ENCODE measurements at places on chromosomes 16 and 17. TPM values are rescaled to one million over a fixed set of nuclear protein-coding genes. Genes with fewer than 3 reads are reported as not detected.

The PRSS53 gene
- 0.69 TPM for polyA plus RNA-seq

The FBXW10 gene
- not detected for polyA plus RNA-seq

GRCh38 chr17:8647956-8648355, 17.4 kb upstream of the MYH10 start:
- no peaks in the 10 kb centered on the region for H3K4me1 ChIP-seq
- H3K27ac ChIP-seq = no peak overlapping the region
- no peaks in the 10 kb centered on the region for H3K36me3 ChIP-seq
- no peak for DNase-seq

DNA sequence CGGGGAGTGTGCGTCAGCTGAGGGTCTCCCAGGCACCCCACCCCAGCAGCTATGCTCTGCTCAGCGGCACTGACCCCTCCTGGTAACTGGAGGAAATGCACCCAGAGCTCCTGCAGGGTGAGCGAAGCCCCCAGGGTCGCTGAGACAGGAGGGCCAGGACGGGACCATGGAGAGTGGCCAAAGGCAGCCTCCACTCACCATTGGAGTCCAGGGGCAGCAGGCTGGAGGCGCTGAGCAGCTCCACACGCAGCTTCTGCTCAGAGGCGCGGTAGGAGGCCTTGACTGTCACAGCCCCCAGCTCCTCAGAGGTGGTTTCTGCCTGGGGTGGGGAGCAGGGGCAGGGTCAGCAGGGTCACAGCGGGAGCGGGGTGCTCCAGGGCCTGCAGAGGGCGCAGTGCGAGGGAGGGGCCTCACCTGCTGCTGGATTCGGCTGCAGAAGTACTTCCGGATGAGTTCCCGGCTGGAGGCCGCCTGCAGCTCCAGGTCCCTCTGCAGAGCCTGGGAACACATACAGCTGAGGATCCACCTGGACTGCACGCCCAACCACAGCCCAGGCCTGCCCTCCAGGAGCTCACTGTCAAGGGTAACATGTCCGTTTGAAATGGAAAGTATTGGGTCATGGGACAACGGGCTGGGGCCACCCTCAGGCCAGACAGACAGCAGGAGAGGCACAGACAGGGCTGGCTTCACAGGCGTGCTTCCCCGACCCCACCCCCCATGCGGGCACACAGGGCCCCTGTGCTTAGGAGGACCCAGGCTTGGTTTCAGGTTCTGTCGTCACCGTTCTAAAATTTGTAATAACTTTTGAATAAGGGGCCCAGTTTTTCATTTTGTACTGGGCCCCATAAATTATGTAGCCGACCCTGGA, 13.8 kb downstream of the UNC13D start:
- no peak for DNase-seq
- H3K4me3 ChIP-seq = no peak overlapping the region
- H3K36me3 ChIP-seq = peaks cover 49% of the 10 kb centered on the region
- H3K27me3 ChIP-seq = no peaks in the 10 kb centered on the region
- no peak overlapping the region for H3K27ac ChIP-seq

GRCh38 chr17:81143717-81144422, 21.4 kb upstream of the PVALEF start:
- H3K4me3 ChIP-seq = no peak overlapping the region
- no peaks in the 10 kb centered on the region for H3K4me1 ChIP-seq
- no peak overlapping the region for H3K27ac ChIP-seq
- no peaks in the 10 kb centered on the region for H3K27me3 ChIP-seq
- no peak for DNase-seq
